Activated T-helper 1 cell treated with anti-CD3 and anti-CD28 coated beads, Interleukin-2, amount 50 U/mL, for 16 hours (primary cell): ENCODE measurements at places on chromosomes 5 and 9.

- no peak for DNase-seq
Observed at GRCh38 chr5:93922551-93922950, 181.2 kb upstream of the POU5F2 start.

DNA sequence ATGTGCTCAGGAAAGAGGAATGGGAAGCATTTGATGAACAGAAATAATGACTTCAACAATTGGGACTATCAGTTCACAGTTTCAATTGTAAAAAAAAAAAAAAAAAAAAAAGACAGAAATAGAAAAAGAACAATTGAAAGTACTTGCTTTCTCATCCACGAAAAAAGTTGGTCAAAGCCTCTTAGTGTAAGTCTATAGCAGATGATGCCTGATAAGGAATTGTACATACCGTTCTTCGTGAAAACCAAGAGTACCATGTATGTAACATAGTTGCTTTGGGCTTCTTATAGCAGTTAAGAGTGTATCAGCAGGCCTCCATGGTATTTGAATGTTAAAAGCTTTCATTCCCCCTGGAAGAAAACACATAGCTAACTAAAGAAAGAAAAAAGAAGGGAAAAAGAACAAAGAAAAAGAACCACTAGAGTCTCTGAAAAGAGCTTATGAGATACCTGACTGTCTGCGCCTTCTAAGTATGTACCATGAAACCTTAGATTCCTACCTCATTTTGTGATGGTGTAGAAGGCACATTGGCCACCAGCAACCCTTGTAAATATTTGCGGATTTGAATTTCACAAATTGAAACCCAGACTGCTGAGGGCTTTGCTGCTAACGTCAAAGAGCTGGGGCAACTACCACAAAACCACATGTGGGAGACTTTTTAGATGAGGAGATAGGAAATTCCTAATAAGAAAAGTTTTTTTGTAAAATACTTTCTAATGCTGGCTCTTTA is 75.2 kb downstream of the TMC1 start:
- no peak for DNase-seq

- DNase-seq = no peak
Observed at GRCh38 chr5:88813805-88814575, 69.0 kb downstream of the MEF2C start.

DNA sequence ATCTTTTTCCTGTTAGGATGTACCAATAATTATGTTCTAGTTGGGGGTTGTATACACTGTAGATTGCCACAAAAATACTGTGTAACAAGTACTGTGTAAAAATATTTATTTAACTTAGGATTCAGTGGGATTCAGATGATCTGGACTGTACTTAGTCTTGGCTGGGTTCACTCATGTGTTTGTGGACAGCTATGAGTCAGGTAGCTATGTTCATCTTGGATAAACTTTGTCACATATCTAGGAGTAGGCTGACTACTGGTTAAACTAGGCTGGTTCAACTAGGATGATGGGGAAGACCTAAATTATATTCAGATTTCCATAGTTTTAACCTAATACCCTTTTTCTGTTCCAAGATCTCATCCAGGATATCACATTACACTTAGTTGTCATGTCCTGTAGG is 32.1 kb upstream of the TNFSF15 start:
- no peak for DNase-seq

- DNase-seq = no peak
Observed at GRCh38 chr5:133032852-133033742, 6.7 kb upstream of the ZCCHC10 start.

GRCh38 chr5:118552146-118552545 is 436.2 kb downstream of the DTWD2 start:
- no peak for DNase-seq

DNA sequence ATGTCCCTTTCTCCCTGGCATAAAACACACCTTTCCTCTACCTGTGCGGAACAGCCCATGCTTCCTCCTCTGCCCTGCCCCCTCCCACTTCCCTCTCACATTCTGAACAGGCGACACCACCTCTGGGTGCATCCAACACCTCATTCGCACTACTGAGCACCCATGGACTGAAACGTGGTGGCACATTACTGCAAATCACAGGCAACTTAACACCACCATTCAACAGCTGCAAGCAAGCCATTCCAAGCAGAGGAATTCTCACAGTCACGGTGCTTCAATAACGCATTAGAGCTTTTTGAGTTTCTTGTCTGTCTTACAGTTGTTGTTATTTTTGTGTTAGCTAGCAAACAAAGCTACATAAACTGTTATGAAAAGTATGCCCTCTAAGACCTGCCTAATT is 298.2 kb upstream of the TAS2R1 start:
- no peak for DNase-seq

DNA sequence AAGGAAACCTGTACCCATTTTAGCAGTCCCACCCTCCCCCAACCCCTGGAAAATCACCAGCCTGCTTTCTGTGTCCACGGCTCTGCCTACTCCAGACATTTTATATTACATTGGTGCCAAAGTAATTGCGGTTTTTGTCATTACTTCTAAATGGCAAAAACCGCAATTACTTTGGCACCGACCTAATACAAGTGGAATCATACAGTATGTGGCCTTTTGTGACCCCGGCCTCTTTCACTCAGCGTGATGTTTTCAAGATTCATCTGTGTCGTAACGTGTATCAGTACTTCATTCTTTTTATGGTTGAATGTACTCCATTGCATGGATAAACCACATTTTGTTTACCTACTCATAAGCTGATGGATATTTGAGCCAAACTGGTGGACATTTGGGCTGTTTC is 9.7 kb upstream of the ORM1 start:
- DNase-seq = no peak

GRCh38 chr5:157295247-157295646 is 29.3 kb downstream of the CYFIP2 start:
- DNase-seq = no peak

- no peak for DNase-seq
Observed at GRCh38 chr5:107446972-107447371, 223.8 kb downstream of the EFNA5 start.

DNA sequence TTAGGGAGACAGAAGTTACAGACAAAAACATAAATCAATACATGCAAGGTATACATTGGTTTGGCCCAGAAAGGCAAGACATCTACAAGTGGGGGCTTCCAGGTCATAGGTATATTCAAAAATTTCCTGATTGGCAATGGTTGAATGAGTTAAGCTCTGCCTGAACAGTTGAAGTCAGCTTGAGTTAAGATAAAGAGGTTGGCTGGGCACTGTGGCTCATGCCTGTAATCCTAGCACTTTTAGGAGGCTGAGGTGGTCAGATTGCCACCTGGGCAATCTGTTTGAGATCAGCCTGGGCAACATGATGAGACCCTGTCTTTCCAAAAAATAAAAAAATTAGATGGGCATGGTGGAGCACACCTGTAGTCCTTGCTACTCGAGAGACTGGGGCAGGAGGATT is 16.3 kb downstream of the TMC1 start:
- no peak for DNase-seq

DNA sequence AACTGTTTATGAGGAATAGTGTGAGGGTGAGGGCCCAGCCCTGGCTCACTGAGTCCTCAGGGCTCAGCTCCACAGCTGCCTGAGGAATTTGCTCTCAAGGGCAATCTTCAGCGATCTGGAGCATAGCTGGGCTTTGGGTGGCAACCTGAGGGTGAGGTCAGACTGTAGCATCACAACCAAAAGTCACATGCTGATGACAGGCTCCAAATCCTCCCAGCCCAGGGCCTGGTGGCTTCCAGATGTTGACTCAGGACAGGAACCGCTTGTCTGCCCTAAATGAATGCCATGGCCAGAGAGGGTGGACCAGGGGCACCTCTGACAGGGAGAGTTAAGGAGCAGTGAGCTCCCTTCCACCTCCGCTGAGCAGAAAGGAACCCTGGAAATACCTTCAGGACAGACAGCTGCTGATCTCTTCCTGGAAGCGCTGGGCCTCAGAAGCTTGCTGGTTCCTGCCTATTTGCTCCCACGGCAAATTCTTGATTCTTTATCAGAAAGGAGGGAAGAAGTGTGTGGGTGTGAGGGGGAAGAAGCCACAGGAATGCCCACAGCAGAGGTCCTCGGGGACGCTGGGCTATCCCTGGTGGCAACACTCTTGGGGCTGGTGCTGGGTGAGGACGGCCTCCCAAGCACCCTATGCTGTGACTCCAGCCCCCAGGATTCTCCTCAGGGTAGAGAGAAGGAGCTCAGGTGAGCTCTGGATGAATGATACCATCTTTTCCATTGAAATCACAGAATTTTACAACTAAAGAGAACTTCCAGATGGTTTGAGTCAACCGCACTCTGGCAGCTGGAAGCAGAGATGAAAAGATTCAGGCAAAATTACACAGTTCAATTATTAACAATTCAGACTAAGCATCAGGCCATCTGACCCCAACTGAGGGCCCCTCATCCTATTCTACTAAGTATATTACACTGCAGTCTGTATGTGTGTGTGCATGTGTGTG is 13.8 kb upstream of the CTSL start:
- no peak for DNase-seq

DNA sequence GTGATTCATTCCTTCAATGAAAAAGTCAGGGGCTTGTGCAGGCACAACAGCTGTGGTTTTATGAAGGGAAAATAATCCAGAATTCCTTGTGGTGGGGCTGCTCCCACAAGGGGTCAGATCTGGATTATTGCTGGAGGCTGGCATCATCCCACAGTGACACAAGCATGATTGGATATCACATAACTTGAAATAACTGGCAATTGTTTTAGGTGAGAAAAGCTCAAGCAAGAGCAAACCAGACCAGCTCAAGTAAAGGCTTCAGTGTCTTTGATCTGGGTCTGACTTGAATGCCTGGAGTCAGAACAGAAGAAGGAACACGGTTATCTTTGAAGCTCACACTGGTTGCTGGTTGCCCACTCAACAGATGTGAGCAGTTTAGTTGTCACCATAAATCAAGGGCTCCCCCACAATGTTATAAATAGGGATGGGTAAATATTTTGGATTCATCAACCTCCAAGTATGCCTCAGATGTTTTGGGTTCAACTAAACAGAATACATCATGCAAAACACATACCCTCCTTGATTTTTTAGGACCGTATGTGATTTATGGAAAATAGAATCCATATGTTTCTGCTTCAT is 3.1 kb upstream of the ZNF474 start:
- DNase-seq = no peak

DNA sequence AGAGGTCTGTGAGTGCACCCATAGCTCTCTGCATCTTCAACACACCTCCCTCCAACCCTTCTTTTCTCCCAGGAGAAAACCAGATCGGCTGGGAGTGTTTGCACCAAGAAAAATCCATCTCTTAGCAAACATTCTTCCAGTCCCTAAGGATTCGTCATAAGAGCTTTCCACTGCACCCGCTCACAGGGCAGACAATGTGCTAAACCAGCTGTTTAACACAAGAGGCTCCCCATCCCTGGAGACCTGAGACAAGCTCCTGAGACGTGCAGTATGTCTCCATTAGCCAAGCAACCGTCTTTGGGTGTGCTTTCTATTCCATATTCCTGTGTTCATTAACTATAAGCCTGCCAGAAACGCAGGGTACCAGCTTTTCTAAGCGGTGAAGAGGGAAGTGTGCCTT is 93.6 kb upstream of the ZNF462 start:
- no peak for DNase-seq

DNA sequence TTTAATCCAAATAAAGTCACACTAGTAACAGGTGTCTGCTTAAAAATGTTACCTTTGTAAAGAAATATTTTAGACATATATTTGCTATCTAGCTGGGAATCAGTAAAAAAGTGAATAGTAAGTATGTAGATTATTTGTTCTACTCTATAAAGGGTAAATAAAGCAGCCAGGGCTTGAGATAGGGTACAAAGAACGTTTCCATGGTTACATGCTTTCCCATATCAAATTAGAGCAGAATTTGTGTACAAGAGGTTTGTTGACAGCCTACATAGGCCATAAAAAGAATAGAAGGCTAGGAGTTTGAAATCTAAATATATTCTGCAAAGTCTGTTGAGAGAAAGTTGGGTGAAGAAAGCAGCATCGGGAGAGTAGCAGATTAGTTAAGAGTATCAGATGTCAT is 160.9 kb upstream of the POU5F2 start:
- no peak for DNase-seq

GRCh38 chr9:7790022-7790818 is 9.4 kb downstream of the DMAC1 start:
- DNase-seq = no peak

DNA sequence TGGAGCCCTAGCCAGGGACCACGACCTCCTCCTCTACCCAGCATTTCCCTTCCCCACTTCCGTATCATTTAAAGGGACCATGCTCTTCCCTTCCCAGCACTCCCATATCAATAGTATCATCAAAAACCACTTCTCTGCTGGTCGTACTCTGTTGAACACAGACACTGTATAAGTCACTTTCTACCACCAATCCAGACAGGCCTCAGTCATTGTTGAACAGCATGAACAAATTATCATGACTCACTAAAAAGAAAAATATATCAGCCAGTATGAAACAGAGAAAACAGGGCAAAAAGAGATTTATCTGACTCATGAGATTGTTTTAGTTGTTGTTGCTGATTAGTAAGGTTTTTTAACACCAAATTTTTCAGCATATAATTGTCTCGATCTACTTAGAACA is 89.8 kb downstream of the CDKN2A start:
- DNase-seq = no peak

- DNase-seq = no peak
Observed at GRCh38 chr5:19534751-19535150, 453.2 kb downstream of the CDH18 start.

DNA sequence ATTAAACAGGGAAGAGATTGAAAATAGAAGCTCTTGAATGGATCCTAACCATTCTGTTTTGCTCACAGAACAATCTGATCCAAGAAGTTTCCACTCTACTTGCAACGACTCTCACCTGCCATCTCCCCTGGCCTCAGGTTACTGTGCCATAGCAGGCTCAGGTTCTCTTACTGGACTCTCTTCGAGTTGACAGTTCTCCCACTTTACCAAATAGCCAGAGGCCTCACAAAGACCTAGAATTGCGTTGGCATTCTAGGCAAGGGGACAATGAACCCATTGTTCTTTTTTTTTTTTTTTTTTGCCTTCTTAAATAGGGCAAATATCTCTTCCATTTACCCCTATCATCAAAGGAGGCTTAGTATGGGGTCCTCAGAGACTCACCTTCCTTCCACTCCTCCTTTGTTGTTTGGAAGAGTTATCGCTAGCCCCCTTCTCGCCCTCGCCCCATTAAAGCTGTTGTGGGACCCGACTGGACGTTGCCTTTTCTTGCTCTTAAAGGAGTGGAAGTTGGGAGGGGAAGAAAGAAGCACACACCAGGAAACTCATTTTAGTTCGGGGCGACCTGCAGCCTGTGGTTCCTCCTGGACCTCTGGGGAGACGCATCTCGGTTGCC is 688 bp upstream of the PLPPR1 start:
- no peak for DNase-seq
